Umbilical cord (tissue), 2 donors: ENCODE measurements at places on chromosomes 1 and 21. TPM values are rescaled to one million over a fixed set of nuclear protein-coding genes. Genes with fewer than 3 reads are reported as not detected.

Gene SYTL1
- total RNA-seq: 8.2 TPM

DNA sequence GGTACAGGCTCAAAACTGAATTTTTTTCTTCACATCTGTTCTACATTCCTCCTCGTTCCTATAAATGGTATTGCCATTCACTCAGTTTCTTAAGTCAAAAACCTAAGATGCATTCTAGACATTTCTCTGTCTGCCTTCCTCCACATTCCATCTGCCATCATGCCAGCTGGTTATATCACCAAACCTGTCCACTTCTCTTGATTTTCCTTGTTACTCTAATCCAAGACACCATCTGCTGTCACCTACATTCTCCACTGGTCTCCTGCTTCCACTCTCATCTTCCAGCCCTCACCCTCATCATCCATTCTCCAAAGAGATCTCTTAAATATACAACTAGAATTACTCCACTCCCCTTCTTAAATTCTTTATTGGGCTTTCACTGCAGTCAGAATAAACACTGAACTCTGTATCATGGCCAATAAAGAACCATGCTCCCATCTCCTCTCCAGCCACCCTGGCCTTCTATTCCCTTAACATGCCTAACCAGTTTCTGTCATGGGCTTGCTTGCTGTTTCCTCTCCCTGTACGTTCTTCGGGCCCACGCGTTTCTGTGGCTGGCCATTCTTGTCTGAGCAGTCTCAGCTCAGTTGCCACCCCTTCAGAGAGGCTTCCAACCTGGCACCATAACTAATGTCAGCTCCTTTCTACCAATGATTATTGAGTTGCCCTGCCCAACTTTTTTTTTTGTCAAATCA, 278.3 kb downstream of the ST6GALNAC3 start:
- no peak for DNase-seq

DNA sequence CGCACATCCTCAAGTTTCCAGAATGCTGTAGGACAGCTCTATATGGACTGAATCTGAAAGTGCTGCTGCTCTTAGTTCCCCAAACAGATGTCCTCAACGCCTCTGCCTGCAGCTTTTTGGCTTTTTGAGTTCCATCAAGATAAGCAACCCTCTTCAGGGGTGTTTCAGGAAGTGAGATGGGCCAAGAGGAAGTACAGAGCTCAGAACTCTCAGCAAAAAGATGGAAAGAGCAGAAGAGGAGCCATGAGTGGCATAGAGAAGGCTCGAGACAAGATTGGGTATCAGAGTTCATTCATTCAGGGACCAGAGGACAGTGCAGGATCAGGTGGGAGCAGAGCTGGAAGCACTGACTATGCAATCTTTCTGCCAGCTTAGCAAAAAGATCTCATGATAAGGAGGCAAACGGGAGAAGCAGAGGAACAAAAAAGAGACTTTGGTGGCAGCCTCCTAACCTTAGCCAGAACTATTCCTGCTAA, at the start of the genes ADORA3 and TMIGD3:
Gene ADORA3, minus strand, starts transcription at position 49 of the 476 bp plus-strand sequence. CDS start 279 bp downstream, outside the sequence.
Gene TMIGD3, minus strand, starts transcription at position 49 of the 476 bp plus-strand sequence. CDS start 279 bp downstream, outside the sequence.
- DNase-seq: peak; percentile 51

- DNase-seq: peak; percentile 89
These were observed 910 bp upstream of the MRPL39 start for GRCh38 chr21:25608044-25608737.

DNA sequence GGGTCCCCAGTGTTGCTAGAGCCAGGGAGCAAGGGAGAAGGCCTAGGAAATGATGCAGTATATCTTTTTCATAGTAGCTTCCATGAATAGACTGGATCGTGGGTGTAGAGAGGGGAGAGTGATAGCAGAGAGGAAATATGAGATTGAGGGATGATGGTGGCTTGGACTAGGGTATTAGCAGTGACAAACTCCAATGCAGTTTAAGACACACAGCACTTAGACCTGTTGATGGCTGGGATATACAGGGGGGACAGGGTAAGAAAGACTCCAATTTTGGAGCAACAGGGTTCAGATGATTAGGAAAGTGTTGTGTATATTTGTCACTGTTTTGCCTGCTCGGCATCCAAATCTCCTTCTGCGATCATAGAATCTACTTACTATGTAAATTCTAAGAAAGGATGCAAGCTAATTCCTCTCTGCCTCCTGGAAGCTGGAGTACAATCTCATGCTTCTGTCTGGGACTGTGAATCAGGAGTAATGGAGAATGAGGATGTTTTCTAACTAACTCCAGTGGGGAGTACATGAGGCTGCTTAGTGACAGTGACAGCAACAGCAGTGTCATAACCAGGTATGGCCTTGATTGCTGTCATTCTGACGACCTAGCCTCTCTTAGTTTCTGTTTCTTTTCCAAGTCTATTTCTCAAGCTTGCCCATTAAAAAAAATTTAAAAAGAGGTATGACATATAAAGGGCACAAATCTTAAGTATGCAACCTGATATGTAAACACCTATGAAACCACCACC, 47.5 kb downstream of the SYDE2 start:
- DNase-seq: no peak

DNA sequence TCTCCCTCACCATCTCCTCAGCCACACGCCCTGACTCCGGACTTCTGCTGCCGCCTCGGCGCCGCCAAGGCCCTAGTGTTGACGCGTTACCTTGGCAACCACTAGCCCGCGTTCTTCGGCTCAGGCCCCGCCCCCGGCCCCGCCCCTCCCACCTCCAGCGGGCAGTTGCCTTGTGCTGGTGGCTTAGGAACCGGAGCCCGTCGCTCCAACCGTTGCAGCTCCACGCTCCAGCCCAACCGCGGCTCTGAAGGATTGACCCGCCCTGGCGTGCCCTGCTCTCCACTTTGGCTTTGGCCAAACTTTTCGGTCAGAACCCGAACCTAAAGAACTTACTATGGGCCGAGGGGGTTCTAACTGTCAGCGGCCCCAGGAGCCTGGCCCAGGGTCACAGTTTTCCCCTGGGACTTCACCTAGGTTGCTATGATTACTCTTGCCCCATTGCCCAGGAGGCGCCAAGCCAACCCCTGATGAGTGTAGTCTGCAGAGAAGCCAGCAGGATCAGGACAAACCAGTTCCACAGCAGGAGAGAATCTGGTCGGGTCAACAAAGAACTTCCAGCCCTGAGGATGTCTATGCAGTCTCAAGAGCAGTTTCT, at the start of gene CFAP45:
Gene CFAP45, minus strand, starts transcription at position 80 of the 595 bp plus-strand sequence. Its CDS starts 67 bp downstream, at position 13.
- peak; percentile 75 for DNase-seq

DNA sequence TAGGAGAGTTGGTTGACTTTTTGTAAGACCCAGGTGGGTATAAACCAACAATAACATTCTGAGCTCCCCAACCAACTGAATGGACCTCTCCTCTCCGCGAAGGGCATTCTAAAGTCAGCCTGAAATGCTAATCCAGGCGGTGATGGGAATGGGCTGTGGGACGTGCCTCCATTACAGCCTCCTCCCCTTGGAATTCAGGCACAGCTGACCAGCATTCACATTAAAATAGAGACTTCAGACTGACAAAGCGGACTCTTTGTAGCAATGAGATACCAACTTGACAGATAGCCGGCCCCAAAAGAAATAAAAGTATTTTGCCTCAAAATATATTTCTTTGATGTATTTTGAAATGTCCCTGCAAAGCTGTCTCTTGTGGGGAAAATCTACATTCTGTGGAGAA, 101.7 kb downstream of the KIF26B start:
- peak; percentile 30 for DNase-seq

- DNase-seq: no peak
These were observed 40.1 kb downstream of the S100A10 start for GRCh38 chr1:151953409-151954094.

Gene HTR6
- not detected for total RNA-seq

DNA sequence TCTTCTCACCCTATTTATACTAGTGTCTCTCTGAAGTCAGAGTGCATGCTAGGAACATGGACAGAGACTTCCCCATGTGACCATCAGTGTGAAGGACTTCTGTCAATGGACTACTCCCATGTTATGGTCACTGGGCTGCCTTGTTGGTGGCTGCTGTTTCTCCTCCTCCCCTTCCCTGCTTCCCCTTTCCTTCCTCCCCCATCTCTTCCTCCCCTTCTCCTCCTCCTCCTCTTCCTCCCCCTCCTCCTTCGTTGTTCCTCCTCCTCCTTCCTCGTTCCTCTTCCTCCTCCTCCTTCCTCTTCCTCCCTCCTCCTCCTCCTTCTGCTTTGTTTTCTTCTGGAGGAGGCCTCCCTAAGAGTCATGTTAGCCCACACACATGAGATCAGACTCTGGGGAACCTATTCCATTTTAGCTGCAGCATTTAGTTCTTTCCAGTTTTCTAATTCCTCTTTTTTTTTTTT, 35.8 kb downstream of the IER5 start:
- no peak for DNase-seq
